Ovary (tissue), 10 donors: ENCODE measurements at places on chromosomes 16 and 17. TPM values are rescaled to one million over a fixed set of nuclear protein-coding genes. Genes with fewer than 3 reads are reported as not detected.

SLC38A7 gene
- polyA plus RNA-seq = 5.4 TPM

TNS4 gene
- not detected for polyA plus RNA-seq

CDIP1 gene
- polyA plus RNA-seq = 19.1 TPM

TRPV3 gene
- 0.85 TPM for polyA plus RNA-seq

DNA sequence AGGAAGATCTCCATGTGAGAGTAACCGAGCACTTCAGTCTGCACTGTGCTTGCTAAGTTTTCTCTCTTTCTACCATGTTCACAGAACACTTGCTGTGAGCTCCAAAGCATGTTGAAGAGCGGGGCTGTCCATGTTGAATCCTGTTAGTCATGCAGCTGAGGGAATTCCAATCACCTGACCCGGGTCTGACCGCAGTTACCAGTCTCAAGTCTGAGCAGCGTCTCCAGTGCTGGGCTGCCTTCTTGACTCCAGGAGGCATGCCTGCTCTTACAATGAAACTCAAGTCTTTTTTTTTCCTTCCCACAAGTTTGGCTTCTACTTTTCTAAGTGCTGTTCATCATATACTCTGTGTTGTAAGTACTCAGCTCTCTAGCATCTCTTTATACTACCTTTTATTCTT, 44.3 kb downstream of the HOXB1 start:
- no peak for DNase-seq

SMPD3 gene
- polyA plus RNA-seq = 0.40 TPM

DNA sequence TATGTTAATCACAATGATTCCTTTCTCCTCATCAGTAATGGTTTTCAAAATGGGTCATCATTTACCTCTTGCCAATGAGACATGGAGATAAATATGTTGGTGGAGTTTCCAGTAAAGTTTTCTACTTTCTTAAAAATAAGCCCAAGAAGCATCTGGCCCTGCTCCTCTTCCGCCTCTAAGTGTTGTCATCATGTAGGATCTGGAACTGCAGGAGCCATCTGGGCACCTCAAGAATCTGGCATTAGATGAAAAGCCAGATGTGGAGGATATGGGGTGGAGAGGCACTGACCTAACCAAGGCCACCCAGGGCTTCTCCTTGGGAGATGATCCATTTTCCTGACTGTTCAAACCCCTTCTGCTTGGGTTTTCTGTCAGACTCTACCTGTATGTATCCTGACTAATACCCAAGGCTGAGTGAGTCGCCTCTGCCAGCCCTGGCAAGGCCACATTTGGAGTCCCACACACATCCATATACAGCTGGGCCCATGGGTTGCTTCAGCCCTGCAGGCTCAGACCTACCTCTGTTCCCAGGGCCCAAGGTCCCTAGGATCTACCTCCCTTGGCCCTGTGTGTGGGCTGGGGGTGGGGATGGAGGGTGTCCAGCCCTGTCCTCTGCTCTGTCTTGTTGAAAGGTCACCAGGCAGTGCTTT, 24.6 kb downstream of the CCDC182 start:
- no peak for DNase-seq

CCDC200 gene
- polyA plus RNA-seq = 0.12 TPM

DNA sequence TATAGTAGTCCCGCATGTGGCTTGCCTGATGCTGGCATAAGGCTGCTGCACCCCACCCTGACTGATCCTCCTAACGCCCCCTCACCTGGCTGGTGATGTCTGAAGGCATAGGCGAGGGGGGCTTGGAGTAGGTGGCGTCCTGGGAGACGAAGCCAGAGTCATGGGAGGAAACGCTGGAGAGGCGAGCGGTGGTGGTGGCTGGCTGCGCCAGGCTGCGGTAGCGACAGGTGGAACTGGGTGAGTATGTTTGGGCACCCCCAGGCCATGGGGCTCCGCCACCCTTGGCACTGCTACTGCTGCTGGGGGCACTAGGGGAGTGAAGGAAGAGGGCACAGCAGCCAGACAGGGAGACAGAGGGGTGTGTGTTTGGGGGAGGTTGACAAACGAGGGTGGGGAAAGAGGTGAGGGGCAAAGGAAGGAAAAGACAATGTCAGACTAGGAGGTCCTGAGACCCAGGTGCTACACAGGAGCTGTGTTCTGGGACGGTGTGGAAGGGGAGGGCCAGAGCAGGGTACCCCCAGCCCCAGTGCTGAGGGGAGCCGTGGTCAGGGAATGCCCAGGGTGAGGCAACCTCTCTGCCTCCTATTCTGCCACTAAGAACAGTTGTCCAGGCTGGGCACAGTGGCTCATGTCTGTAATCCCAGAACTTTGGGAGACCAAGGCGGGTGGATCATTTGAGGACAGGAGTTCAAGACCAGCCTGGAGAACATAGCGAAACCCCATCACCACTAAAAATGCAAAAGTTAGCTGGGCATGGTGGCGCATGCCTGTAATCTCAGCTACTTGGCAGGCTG, 11.4 kb downstream of the MTSS2 start:
- DNase-seq = peak; percentile 15

DNA sequence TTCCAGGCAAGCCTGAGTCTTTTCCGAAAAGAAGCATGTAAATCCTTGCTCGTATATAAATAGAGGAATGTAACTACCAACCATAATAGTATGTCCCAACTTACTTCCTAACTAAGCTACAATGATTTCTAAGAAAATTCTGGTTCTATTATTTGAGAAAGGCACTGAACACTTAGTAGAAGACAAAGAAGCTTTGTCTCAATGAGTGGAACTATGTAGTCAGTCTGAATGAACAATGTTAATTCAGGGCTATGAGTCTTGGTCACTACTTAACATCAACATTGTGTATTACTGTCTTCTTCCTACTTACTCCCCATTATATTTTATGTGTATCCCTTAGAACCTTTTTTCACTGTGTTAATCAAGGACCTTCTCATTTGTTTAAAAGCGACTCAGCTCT, 206.0 kb downstream of the CYB561 start:
- no peak for DNase-seq

ANKRD40CL gene
- not detected for polyA plus RNA-seq

GRCh38 chr17:33258296-33258695, 34.8 kb downstream of the ASIC2 start:
- DNase-seq = no peak

- DNase-seq = no peak
Observed at GRCh38 chr16:89534252-89534756, 26.1 kb downstream of the SPG7 start.

DNA sequence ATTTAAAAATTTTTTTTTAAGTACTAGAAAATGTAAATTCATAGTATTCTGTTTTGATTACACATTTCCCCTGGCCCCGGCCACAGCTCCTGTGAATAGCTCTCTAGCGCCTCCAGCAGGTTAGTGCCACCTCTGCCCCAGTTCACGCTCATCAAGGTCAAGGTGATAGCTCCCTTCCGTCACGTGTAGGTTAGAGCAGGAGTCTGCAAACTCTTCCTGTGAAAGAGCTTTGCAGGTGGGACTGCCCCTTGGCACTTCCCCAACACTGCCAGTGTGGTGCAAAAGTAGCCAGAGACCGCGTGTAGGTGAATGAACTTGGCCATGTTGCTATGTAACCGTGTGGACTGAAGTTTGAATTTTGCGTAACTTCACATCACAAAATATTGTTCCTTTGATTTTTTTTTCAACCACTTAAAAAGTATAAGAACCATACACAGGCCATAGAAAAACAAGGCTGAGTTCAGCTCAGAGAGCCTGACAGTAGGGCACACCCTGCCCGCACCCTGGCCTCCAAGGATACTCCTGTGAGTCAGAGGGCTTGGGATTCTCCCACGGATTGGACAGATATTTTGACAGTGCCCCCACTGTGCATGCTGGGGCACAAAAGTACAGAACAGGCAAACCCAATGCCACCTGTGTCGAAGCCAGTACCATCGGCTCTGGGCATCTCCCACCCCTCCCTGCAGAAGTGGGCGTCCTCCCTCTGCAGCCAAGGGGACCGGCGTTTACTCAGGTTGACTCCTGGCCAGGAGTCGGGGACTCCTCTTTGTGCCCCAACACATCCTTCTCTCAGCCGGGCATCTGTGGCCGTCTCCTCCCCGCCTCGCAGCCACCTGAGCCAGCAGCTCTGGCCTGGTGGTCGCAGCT, 92.0 kb upstream of the CHMP6 start:
- no peak for DNase-seq

GRCh38 chr16:86619239-86619794, 41.0 kb downstream of the FOXL1 start:
- no peak for DNase-seq

CYTH1 gene
- polyA plus RNA-seq = 15.1 TPM

DNA sequence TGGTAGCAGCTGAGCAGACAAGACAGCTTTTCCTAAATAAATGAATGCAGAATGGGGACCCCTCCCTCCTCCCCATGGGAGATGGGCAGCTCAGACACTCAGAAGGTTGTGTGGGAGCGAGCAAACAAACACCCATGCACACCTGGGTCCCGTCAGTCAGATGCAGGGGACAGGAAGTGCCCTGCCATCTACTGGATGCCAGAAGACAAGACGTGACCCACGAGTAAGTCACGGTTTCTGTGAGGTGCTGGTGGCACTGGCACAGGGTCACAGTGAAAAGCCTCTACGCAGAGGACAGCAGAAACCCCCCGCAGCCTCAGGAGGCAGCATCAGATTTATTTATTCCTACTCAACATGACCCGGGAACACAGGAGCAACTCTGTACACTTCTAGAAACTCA, 8.4 kb downstream of the HBQ1 start:
- no peak for DNase-seq

DNA sequence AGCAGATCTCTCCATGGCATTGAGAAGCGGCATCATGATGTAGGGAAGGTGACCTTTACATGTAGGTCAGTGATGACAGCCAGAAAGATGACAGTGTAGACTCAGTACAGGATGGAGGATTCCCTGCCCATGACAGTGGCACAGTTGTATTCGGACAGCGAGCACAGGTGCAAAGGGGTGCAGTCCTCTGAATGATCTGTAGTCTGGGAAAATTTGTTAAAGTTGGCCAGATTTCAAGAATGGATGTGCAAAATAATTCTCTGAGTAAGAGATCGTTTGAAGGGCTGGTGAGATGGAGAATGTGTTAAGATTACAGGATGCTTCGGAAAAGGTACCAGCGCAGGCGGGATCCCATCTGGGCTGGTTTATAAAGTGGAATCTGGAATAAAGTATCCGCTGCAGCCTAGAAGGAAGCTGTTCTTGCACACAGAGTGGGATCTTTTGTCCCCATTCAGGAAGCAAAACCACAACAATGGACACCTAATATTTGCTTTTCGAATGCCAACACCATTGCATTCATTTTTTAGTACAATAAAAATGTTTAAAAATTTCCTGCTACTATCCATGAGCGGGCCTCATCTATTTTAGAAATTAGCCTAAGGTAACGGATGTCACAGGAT, 101.2 kb downstream of the RPTOR start:
- DNase-seq = no peak

HBA1 gene
- 0.50 TPM for polyA plus RNA-seq
